ENCODE measurements at places on chromosomes 7 and 10.

DNA sequence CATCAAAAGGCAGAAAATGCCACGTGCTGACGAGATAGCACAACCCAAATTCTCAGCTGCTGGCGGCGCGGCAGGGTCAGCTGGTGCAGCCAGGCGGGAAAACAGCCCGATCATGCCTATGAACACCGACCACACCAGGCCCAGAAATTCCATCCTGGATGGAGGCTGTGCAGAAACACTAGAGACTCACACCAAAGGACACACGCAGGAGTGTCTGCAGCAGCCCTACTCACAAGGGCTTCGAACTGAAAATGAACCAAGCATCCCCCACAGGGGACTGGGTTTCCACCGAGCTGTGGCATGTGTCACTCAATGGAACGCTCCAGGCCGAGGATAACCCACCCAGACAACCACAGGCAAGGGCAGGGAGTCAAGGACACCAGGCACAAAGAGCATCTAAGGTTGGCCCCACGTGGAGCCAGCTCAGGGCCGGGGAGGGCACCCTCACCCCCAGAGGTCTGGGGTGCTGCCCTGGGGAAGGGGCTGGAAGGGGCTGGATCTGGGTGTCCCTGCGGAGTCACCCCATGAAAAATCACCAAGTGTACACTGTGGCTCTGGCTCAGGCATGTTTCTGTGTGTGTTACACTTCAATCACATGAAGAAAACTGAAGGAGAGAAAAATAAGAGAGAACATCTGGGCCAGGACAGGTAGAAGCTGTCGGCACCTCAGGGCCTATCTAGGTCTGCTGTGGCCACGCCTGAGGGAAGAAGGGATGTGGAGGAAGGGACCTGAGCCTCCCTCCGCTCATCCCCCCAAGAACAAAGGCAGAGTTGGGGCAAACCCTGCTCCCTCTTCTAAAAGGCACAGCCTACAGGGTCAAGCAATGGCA is 33.0 kb downstream of the RASGEF1A start:
- no peak for DNase-seq

- DNase-seq = no peak
These were observed 40.0 kb downstream of the CDK1 start for GRCh38 chr10:60818134-60818770.

DNA sequence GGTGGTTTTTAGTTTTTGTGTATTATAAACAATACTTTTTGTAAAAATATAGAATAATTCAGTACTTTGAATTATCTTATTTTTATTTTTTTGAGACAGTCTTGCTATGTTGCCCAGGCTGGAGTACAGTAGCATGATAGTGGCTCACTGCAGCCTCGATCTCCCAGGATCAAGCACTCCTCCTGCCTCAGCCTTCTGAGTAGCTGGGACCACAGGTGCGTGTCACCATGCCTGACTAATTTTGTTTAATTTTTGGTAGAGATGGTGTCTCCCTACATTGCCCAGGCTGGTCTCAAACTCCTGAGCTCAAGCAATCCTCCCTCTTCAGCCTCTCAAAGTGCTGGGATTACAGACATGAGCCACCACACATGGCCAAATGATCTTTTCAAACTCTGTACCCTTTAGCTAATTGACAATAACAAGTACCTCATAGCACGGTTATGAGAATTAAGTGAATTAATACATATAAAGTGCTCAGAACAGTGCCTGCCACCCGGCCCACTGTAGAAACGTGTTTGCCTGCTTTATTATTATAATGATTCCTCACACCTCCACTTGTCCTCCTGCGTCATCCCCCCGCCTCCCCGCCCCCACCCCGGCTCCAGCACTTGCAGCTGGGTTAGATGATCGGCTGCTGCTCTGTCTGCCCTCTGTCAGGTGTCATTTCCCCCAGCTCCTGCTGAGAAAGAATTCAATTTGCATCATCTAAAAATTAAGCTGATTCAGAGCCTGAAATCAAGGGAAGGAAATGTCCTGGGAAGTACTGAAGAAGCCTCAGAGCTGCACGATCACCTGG is 53.6 kb upstream of the NRF1 start:
- no peak for DNase-seq

DNA sequence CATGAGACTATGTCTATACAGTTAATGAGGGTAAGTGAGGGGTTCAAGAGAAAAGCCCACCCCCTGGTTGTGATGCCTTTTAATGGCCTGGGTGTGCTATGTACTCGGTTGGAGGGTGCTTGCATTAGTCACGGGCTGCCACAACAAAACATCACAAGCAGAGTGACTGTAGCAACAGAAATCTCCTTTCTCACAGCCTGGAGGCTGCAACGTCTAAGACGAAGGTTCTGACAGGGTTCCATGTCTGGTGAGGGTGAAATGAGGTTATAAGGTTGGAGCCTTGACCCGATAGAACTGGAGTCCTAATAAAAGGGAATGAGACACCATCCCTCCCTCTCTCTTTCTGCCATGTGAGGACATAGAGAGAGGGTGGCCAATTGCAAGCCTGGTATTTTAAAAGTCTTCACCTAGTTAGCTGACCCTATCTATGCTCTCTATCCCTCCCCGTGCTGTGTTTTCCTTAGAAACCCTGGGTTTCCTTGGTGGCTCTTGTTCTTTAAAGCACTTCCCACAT is 126.0 kb upstream of the GDF10 start:
- no peak for DNase-seq

DNA sequence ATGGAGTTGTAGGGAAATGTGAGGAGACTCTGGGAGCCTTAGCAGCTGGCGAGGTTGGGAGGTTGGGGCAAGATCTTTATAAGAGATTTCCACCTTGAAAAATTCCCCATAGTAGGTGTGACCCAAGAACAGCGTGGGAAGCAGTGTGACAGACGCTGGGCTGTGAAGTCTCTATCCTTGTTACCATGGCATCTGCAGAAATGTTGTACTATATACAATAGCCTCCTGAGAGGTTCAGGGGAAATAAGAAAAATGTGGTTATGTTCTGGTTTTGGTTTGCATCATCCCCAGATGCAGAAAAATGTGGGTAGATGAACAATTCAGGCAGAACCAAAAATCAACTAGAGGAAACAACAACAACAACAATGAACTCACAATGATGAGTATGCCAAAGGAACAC is 498.6 kb downstream of the SH2D4B start:
- no peak for DNase-seq

GRCh38 chr7:20779041-20779440 is 7.6 kb downstream of the SP8 start:
- DNase-seq = no peak

DNA sequence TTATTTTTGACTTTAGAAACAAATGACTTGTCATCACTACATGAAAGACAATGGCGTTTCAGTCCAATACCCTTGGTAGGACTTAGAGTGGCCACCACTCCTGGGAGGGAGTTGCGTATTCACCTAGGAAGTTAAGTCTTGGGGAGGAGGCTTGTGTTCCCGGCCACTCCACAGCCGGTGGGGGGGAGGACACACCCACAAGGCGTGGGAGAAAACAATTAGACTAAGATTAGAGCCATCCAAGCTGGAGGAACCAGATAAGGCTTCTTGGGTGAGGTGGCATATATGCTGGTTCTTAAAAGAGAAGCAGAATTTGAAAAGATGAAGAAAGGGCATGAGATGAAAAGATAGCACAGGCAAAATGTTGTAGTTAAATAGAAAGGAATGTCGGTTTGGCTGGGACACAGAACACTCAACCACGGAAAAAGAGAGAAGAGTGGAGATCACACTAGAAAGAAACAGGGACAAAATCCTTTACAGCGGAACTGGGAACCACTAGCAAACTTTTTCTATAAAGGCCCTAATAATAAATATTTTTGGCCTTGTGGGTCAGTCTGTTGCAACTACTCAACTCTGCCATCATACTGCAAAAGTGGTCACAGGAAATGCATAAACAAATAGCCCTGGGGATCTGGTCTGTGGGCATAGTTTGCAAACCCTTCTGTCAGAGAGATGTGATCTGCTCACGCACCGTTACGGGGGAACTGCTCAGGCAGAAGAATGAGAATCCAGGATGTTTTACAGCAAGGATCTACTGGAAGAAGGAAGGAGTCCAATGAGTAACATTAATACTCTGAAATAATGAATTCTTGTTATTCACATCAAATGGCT is 651.8 kb downstream of the PARD3 start:
- DNase-seq = no peak

DNA sequence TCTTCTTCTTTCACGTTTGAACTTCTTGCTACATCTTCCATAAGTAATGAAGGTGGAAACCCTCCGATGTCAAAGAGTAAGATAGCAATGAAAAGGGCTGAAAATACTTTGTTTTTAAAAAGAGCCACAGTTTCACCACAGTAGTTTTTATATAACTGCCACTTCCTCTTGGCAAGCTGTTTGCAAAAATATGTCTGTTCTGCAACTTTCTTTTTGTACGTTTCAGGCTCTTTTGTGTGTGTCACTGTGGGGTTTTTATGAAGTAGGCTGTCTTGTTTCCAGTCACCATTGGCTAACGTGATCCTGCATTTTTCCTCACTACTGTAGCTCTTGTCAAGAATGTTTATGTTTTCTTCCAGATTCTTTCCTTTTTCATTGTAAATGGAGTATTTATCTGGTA is 55.6 kb downstream of the SLC16A9 start:
- no peak for DNase-seq

GRCh38 chr10:119541459-119542356 is 811 bp downstream of the RGS10 start:
- DNase-seq = peak; percentile 69

DNA sequence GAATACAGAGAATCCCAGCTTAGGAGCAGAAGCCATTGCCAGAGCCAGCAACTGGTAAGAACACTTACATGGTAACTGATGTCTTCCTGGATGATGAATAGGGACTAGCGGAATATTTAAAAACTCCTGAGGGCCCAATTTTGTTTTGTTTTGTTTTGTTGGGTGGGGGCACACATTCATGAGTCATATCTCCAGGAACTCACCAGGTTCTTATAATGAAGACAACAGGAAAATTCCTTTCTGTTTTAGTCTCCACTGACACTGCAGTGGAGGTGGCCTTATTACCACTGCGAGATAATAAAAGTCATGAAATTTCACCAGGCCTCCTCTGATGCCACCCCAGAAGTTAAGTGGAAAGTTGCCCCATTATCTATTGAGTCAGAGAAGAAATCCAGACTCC is 6.6 kb upstream of the CUZD1 start:
- DNase-seq = no peak

DNA sequence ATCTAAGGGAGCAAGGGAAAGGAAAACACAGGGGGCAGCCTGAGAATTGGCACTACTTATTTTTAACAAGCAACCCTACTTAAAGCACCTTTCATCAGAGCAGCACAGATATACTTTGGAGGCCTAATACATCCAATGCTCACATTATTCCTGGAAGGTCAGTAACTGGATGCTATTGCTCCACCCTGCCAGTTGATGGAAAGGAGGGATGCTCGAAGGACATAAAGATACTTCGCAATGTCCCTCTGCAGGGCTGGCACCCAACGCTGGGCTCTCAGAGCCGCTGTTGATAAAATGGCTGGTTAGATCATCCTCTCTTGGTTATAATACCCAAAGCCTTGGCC is 307.9 kb upstream of the AOAH start:
- DNase-seq = no peak

DNA sequence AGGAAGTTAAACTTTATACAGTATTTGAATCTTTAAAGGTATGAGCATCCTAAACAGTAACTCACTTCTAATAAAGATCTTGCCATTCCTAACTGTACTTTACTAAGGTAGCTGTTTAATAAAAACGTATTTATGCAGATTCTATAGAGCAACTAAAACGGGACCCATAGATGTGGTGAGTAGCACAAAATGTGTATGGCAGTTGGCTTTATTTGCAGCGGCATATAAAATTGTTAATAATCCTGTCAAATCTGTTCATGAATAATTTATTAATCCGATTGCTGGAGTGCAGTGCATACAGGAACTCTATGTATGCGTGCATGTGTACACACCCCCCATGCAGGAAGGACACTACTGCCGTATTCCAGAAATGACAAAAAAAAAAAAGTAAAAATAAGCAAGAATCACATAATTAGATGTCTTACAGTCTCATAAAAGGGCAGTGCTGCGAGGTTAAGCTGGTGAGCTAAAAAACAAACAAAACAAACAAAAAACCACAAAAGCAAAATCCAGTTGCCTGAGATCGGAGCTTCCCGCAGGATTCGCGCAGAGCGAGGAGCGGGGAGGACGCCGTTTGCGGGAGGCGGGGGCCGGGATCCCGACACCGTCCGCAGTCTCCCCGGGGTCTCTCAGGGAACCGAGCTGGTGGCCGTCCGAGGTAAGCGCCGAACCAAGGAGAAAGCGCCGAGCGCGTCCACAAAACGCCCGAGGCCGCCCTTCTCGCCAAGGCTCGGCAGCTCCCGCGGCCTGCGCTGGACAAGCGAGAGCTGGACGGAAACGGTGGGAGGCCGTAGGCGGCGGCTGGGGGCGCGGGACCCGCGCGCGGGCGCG is 518 bp upstream of the COMMD3 start:
- no peak for DNase-seq

DNA sequence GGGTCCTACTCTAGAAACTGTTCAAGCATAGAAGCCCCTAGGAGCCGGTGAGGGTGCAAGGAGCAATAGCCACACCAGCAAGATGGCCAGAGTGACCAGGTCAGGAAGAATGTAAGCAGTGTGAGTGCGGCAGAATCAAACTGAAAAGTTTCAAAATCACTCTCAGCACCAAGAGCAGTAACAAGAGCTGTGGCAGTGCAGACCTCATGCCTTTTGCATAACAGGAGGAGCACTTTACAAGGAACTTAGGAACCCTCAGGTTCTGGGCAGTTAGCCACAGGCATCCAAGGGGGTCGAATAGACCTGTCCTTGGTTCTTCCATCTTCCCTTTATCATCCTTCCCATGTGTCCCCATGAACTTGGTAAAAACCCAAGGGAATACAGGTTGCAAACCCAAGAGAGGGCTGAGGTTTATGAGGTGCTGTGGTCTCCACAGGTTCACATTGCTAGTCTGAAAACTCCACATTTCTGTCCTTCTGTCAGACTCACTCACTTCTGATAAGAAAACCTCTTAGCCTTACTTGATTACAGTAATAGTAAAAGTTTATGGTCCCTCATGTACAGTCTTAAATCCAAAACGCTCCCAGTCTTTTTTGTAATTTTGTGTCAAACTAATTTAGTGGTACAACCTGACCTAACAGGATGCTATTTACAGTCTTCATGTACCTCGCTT is 78.4 kb downstream of the PON1 start:
- DNase-seq = no peak

GRCh38 chr10:580778-581177 is 108.7 kb downstream of the DIP2C start:
- no peak for DNase-seq

- no peak for DNase-seq
These were observed 117.1 kb downstream of the MYL10 start for GRCh38 chr7:101511965-101512364.
